ENCODE measurements at places on chromosomes 12 and 14.

DNA sequence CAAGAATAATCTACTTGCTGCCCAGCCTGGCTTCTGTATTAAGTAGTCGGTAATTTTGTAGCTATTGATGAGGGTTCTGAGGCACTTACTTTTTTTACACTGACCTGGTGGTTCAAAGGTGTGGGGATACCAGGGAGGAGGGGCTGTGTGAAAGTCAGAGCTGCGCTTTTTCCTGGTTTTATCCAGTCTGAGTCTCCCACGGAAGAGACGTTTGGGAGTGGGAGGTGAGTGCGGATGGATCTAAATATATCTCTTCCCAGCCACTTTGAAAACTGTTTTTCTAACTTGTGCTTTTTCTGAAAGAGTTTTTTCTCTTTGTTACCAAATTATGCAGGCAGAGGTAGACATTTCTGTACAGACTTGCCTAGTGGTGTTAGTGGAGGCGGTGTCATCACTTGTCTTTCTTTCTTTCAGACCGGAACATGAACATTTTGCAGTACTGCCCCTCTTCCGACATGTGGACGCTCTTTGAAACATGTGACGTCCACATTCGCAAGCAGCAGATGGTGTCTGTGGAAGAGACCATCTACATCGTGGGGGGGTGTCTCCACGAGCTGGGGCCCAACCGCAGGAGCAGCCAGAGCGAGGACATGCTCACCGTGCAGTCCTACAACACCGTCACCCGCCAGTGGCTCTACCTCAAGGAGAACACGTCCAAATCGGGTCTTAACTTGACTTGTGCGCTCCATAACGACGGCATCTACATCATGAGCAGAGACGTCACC lies 17.4 kb upstream of the MANSC4 start:
- no peak for DNase-seq

DNA sequence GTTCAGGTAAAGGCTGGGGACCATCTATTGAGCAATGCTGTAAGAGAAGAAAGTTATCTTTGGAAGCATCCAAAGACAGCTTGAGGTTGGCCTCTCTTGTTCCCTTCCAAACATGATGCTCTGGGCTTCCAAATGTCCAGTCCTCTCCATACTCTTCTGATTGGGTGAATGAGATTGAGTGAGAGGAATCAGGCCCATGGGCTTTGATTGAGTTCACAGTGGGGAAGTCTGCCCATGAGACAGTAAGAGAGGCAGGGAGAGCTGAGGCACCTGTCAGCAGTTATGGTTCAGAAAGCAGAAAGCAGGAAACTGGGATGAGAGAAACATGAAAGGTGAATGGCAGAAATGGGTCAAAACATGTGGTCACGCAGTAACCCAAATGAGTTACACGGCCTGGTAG lies 1006.9 kb downstream of the VRK1 start:
- no peak for DNase-seq

DNA sequence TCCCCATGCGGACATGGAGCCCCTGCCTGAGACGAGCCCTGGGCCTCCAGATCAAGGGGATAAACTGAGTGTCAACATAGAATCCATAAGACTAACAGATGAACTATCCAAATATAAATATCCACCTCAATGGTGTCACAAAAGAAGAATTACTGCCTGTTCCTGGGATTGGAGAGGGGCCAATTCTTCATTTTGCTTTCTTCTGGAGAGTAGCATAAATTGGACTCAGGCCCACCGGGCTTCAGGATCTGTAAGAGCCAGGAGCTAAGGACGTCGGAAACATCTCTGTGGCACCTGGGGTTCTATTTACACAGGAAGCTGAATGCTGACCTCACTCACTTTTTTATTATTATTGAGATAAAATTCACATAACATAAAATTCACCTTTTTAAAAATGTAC lies 408.2 kb upstream of the CCDC196 start:
- peak; percentile 7 for DNase-seq

DNA sequence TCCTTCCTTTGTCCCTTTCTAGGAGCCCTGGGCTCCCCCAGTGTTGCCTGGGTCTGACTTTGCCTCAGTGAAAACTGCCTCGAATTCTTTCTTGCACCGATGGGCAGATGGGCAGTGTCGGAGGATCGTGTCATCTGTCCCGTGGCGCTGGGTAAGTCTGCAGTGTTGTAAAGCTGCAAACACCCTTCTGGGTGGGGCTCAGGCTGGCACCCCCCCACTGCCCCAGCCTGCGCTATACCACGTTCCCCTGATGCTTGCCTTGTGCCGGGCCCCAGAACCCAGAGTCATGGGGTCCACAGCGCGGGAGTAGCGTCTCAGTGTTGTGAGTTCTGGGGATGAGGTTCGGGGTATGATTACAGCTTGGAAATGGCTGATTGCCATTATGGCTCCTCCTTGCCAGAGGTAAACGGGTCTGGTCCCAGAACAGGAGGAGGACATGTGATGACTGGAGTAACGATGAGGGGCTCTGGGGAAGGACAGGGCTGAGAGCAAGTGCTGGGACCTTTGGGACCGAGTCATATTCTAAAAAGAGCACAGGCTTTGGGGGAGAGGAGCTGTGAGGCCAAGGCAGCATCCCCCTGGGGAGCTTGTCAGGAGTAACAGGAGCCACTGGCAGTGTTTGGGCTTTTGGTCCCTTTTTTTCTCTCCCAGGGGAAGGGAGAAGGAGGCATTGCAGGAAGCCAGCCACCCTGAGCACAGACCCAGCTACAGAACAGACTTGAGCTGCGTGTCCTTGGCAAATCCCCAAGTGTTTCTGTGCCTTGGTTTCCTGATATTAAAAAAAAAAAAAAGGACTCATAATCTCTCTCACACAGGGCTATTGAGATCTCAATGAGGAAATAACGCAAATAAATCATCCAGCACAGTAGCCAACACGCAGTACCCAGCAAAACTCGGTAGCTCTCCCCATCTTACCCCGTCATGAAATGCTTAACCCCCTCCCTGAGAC lies 4.3 kb downstream of the RTL1 start:
- DNase-seq, result no peak

GRCh38 chr12:57166971-57167371 lies 19.6 kb upstream of the LRP1-AS start:
- peak; percentile 72 for DNase-seq

GRCh38 chr14:90750191-90750590 lies 66.0 kb downstream of the TTC7B start:
- DNase-seq, result no peak

GRCh38 chr12:55696141-55696540 lies 11.6 kb downstream of the ITGA7 start:
- DNase-seq, result no peak

GRCh38 chr12:62714774-62715721 lies 219.9 kb downstream of the PPM1H start:
- no peak for DNase-seq

DNA sequence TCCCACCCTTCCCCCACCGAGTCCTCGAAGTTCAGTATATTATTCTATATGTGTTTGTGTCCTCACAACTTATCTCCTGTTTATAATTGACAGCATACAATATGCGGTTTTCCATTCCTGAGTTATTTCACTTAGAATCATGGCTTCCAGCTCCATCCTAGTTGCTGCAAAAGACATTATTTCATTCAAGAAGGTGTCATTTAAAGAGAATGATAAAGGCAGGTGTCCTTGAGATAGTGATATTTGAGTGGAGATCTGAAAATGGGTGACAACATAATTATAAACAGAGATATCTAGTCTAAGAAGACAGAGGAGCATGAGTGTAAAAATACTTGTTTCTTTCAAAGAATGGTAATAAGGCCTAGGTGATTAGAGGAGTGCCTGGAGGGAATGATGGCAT lies 876.8 kb downstream of the SLC6A15 start:
- no peak for DNase-seq

DNA sequence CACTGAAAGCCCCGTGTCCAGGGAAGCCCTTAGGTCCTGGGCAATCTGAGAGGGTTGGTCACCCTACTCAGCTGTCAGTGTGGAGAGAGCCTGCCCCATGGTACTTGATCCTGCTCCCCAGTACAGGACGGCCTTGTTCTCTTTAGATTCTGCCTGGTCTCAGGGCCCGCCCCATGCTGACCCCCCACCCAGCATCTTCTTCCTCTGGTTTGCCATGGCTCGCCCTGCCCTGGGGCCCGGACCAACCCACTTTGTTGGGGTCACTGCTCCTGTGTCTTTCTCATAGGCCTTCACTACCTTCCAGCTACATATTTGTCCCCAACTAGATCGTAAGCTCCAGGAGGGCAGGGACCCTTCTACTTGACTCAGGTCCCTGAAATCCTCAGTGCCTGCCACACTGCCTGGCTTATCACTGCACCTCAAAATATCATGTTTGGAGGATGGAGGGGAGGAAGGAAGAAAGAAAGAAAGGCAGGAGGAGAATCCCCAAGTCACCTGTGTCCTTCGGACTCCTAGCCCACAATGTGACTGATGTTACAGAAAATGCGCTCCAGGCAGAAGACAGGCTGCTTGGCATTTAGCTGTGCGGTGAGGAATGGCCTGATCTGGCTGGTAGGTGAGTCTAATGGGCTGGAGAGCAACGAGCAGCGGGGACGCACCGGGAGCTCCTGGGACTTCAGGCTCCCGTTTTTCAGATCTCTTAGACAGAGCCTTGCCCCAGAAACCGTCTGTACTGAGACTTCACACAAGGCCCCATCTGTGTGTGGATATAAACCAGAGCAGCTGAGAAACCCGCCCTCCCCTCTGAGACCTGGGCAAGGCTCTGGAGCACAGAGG lies 66.1 kb downstream of the C14orf132 start:
- no peak for DNase-seq

- DNase-seq, result no peak
Measured at GRCh38 chr12:112905451-112906089, 1.2 kb upstream of the OAS1 start.

DNA sequence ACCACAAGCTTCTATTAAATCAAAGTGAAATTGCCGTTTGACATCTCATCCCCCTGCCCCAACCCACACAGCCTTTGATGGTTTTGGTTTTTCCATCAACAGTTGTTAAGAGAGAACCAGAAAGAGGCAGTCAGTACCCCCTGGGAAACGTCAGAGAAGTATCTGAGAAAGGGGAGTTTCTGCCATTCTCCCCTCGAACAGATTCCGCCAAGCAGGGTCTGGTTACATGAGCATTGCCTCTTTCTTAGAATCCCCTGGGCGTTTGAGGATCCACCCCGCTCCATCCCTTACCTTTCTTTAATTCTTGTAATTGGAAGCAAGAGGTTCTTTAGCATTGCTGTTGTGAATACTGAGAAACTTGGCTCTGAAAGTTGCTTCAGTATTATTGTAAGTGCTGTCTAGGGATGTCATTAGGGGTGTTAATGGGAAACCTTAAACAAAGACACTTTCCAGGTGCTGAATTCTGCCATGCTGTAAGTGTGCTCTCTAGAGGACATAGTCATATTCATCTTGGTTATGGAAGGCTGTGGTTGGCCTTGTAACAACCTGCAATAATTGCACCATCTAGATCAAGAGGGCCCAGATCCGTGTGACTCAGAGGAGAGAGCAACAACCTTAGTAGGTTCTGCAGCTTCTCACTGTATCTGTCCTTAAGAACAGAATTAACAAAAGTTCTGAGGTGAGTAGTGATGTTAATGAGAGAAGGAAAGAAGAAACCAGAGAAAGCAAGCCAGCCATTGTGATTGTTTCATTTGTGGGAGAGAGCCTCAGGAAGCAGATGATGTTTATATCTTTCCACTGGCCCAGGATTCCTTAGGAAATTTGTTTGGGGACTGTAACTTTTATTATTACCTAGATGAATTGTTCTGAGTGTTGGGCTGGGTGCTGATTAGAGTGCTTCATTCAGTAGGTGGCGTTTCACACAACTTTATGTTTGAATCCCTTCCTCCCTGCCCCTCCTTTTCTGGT lies 9.0 kb downstream of the TMBIM6 start:
- peak; percentile 85 for DNase-seq

DNA sequence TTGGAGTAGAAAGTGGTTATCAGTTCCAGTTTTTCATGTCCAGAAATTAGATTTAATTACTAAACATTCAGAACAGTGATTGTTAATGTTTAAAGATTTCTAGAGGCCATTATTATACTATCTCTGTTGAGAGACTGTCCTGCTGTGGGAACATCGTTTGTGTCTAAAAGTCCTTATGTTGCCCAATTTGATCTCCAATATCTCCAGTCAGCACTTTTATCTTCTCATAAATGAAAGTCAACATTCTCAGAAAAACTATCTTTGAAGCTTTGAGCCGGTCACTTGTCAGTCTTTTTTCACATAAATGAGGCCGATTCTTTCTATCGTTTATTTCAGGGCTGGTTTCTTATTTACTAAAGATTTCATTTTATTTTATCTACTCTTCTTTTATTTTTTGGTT lies 90.8 kb upstream of the NPAS3 start:
- no peak for DNase-seq

- DNase-seq, result no peak
Measured at GRCh38 chr12:31647086-31647491, 12.4 kb upstream of the ETFBKMT start.

Measured in fibroblast of skin of abdomen (primary cell).